ENCODE measurements at places on chromosomes 5 and 9.

DNA sequence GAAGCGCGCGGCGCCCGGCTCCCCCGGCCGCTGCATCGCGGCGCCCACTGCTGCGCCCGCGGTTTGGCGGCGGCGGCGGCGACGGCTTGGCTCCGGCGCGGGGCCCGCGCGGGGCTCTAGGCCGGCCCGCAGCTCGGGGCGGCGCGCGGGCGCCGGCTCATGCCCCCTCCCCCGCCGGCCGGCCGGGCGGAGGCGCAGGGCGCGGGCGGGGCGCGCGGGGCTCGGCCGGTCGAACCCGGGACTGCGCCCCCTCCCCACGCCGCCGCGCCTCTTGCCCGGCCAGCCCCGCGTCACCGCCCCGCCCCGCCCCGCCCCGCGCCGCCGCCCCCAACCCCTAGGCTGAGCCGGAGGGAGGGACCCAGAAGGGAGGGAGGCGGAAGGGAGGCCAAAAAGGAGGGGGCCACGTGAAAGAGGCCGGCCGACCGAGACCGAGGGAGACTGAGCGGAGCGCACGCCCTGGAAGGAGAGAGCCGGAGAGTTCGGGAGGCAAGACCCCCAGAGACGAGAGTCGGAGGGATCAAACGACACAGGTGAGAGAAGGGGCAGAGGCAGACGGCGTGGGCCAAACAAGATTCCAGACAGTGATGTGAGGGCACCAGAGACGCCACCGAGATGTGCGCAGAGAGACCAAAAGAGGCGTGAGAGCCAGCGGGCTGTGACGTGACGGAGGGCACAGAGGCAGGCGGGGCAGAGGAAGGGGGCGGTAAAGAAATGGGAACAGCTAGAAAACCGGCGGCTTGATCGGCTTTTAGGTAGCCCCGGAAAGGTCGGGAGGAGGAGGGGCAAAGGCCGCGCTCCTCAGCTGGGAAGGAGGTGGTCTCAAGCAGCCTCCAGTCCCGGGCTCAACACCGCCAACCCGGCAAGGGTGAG is at the start of gene BARX1:
TSS of gene BARX1 (minus strand) at position 245 of the 870 bp plus-strand sequence. CDS start at position 36, 209 bp downstream.
- no peak for DNase-seq

DNA sequence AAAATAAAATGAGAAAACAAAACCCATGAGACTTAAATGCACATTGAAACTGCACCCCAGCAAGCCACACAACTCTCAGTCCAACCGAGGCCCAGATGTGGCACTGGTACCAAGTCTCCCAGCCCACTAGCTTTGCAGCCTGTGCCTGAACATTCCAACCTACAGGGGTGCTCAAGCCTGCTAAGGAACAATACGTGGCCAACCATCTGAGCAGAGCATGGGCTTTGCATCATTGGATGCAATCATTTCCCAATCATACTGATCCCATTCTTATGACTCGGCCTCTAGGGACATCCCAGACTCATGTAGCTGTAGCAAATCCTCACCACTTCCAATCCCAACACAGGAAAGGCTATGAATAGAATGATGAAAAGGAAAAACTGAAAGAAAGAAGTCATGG is 297.2 kb downstream of the SPOCK1 start:
- no peak for DNase-seq

DNA sequence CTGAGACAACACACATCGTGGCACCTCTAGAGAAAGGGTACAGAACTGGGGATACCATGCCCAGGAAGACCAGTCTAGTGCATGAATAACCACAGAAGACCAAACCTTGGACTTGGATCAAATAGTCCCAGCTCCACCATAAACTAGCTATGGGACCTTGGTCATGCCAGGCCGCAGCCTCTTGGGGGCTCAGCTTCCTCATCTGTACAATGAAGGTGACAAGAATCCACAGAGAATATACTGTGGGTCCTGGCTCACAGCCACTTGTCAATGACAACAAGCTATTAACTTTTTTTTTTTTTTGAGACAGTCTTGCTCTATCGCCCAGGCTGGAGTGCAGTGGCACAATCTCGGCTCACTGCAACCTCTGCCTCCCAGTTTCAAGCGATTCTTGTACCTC is 3.9 kb downstream of the KYAT1 start:
- no peak for DNase-seq

DNA sequence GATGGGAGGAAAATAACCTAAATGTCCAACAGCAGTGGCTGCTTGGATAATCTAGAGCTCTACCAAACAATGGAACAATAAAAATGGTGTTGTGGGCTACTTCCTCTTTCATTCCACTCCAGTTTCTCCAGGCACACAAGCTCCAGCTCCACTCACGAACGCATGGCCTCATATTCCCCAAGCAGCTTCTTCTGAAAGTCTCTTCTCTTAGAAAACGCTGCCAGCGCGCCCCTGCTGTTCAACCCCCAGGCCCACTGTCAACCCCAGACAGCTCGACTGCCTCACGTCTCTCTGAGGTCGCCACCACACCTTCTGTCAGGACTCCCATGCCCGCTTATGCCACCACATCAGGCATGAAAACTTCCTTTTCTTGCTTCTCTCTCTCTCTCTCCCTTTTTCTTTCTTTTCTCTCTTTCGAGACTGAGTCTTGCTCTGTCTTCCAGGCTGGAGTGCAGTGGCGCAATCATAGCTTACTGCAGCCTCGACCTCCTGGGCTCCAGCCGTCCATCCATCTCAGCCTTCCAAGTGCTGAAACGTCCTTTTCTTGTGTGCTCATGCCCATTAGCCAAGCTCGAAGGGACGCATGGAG is 16.2 kb downstream of the OR2V2 start:
- DNase-seq = no peak

GRCh38 chr5:126852091-126852571 is 75.2 kb downstream of the LMNB1 start:
- DNase-seq = no peak

- DNase-seq = no peak
Measured at GRCh38 chr9:95028853-95029219, 288.7 kb downstream of the FANCC start.

DNA sequence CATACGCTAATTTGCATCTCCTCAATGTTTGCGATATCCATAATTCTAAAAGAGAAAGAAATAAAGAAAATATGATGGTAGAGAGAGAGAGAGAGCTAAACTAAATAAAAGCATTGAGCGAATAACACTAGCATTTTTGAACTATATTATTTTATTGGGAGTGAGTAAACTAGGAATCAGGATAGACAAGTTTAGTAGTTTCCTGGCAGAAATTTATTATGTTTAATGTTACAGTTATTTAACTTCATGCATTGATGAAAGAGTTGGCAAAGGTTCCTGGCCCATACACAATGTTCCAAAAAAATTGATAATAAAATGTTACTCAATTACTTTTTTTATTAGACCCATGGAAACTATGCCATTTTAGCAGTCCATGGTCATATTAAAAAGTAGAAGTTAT is 1708.2 kb upstream of the CDH6 start:
- DNase-seq = no peak

DNA sequence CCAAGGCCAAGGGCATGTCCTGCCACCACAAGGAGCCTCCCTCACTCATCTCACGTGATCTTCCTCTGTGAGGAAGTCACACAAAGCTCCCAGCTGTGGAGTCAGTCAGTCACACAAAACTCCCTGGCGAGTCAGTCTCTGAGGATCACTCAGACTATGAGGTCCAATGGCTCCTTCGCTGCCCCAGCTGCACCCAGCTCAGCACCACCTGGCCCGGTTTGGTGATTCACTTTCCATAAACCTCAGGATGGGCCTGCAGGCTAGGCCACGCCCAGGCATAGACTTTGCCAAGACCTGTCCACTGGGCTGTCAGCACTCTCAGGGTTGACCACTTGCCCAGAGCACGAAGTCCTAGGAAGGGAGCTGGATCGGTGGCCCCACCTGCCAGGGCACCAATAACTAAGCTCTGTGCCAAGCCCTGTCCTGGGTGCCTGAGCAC is 233.8 kb downstream of the HSPA4 start:
- no peak for DNase-seq

DNA sequence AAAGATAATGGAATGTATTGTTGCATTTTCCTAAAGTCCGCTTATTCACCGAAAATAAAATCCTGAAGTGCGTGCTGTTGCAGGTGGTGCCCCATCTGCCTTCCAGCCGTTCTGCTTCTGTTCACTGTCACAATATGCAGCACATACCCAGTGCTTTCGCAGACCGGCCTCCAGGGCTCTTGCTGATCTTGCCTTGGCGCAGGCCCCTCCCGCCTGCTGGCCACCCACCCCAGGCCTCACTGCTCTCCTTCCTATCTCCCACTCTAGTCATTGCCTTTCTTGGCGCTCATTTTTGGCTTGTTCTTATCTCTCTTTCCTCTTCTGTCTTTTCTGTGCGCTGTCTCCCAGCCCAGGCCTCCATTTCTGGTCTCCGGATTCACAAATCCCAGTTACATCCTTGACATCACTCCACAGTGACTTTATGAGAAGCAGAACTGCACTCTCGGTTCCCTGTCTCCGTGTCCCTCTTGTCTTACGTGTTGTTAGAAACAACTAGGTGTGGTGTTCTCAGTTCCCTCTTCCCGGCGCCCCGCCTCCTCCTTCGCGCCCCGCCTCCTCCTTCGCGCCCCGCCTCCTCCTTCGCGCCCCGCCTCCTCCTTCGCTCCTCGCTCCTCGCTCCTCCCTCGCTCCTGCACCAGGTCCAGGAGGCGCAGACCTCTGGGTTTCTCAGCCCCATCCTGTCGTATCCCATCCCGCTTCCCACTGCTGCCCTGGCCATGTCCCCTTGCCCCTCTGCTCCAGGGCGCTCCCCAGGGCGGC is 201.7 kb upstream of the OTULINL start:
- no peak for DNase-seq

GRCh38 chr5:59845730-59846129 is 47.8 kb downstream of the PDE4D start:
- DNase-seq = no peak

GRCh38 chr9:89441655-89441970 is 56.3 kb downstream of the SEMA4D start:
- no peak for DNase-seq

DNA sequence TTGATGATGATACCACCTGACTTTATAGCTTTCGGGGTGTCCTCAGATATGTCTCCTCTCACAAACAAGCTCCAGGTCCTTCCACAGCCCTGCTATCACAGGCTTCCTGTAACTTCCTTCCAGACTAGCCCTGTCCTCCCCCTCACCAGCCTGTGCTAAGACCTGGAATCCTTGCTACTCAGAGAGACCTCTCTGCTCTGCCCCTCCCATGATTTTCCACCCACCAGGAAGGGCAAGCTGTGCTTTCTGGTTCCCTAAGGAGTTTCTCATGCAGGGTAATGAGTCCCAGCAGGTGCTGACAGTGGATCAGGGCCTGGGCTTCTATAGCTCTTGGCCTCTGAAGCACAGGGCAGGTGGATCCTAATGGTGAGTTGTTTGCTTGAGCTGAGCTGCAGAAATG is 86.9 kb downstream of the AOPEP start:
- no peak for DNase-seq

GRCh38 chr5:167578977-167579692 is 712.3 kb upstream of the WWC1 start:
- DNase-seq = no peak

- DNase-seq = no peak
Measured at GRCh38 chr5:38871790-38872551, 26.2 kb downstream of the OSMR start.

GRCh38 chr9:121197132-121197531 is 4.5 kb downstream of the RAB14 start:
- no peak for DNase-seq

- DNase-seq = no peak
Measured at GRCh38 chr5:150186137-150186536, 3.7 kb upstream of the SLC6A7 start.

DNA sequence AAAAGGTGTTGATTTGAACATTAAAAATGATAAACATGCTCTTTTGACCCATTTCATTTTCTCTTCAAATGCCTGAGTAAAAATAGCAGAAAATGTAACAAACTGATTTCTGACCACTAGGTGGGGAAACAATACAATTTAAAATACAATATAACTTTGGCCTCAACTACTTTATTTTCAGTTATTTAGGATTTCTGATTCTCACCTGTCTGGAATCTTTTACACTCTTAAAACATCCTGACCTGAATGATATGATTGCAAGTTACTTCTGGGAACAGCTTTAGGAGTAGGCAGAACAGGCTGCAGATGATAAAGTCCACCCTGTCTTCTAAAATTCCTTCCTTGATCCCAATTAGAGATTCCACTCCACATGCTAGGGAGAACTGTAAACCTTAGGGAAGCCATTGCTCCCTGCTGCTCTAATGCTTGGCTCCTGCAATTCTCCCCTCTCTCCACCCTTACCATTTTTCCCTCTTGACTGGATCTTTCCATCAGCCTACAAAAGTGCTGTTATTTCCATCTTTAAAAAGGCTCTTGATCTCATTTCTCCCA is 70.3 kb downstream of the FYB1 start:
- no peak for DNase-seq

- DNase-seq = no peak
Measured at GRCh38 chr9:116493183-116493860, 193.8 kb upstream of the TRIM32 start.

DNA sequence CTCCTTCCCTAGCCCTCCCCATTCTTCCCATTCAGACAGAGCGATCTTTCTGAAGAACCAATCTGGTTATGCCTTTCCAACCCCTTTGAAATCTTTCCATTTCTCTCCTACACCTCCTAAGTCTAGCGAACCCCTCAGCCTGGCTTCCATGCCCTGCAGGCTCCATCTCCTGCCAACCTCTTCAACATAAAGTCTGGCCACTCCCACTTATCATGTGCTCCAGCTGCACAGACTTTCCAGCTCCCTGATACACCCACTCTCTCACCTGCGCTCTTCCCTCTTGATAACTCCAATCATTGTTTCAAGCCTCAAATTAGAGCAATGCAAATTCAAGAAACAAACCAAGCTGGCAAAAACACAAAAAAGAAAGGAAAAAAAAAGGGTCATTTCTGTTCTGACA is 3.8 kb upstream of the ORM1 start:
- no peak for DNase-seq

DNA sequence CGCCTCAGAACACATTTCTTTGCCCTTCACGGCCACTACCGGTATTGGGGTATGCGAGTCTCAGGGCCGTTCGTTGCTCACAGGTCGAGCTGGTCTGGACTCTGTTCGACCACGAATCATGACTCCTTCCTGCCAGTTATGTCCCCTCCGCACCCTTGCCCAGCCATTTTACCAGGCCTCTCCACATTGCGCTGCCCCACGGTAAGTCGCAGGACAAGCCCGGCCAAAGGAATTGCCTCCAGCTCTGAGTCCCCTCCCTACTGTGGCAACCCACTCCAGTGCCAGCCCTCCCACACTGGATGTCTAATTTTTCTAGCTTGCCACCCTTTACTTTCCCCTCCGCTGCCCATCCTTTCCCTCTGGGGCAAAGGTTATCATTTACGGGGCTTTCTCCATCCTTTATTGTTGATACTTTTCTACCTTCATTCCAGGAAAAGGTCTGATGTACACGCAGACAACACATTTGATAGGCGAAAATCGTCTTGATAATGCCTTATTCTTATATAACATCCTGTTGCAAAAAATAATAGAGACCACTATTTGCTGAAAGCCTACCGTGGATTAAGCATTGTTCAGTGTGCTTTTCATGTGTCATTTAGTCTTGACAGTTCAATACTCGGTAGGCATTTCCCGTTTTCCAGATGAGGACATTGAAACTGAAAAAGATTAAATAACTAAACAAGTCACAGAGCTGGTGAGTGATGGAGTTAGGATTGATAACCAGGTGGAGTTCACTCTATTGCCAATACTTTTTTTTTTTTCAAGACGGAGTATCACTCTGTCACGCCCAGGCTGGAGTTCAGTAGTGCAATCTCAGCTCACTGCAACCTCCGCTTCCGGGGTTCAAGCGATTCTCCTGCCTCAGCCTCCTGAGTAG is 958 bp upstream of the HSPA5 start:
- DNase-seq = no peak

All from KG1 (cell line).